Neural crest cell (in vitro differentiated cells): ENCODE measurements at places on chromosomes 5 and 9. TPM values are rescaled to one million over a fixed set of nuclear protein-coding genes. Genes with fewer than 3 reads are reported as not detected.

- no peak for DNase-seq
Measured at GRCh38 chr5:14806456-14806855, 65.1 kb downstream of the ANKH start.

- no peak for DNase-seq
Measured at GRCh38 chr9:125088752-125089151, 54.6 kb downstream of the SCAI start.

RAD17 gene
- 30.1 and 31.9 TPM in 2 replicates for total RNA-seq

FRMD3 gene
- 1.4 and 2.3 TPM in 2 replicates for total RNA-seq
